ENCODE measurements at places on chromosomes 6 and 20.

- DNase-seq = peak; percentile 34
Measured at GRCh38 chr6:73516514-73517489, 4.0 kb downstream of the EEF1A1 start.

- DNase-seq = no peak
Measured at GRCh38 chr20:54197621-54198604, 10.0 kb upstream of the PFDN4 start.

GRCh38 chr6:155196911-155197310, 66.9 kb upstream of the CLDN20 start:
- DNase-seq = no peak

DNA sequence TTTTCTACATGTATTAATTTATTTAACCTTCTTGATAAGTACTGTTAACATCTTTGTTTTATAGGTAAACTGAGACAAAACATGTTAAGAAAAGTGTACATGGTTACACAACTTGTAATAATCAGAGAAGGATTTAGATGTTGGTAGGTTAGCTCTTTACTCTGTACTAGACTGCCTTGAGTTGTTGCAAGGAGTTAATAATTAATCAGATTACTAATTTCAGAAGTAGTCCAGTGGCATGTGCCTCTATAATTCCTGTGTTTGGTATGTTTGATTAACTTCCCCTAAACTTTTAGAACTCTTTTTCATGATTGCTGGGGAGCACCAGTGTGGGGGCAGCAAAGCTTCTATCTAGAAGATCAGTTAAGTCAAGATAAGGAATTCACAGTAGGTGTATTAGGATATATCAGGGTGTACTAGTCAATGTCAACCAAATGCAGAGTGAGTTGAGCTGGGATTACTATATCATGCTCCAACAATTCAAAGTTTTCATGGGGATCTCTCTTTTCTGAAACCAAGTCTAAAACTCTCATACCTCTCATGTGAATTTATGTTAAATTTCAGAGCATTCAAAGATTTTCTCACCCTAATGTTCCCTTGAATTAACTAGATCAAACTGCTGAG, 129.7 kb upstream of the AHI1 start:
- DNase-seq = no peak

- no peak for DNase-seq
Measured at GRCh38 chr20:35135867-35136586, 11.1 kb downstream of the EDEM2 start.

GRCh38 chr6:43093436-43094289, 17.5 kb downstream of the PTK7 start:
- no peak for DNase-seq

DNA sequence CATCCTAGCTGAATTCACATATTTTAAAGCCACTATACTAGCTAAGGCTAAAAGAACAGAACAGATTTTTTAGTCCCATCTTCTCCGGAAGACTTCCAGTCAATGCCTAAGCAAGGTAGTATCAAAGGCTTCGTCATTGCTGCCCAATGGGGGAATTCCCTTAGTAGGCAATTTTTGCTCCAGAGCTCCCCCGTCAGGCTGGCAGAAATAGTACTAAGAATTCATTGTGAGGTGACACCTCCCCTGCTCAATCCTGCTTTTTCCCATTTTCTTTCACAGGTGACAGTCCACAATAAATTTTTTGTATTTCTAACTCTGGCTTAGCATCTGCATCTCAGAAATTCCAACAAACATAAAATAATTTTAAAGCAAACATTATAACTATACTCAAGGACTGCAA, 52.8 kb upstream of the SRSF6 start:
- no peak for DNase-seq

DNA sequence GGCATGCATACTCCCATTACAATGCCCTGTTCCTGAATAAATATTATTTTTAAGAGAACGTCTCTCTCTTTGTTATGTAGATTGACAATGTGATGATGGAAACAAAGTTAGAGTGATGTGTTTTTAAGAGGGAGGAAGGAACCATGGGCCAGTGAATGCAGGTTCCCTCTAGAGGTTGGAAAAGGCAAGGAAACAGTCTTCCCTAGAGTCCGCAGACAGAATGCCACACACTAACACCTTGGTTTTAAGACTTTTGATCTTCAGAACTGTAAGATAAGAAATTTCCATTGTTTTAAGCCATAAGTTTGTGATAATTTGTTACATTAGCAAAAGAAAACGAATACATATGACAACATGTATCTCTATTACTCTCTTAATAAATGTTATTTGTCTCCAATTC, 4.7 kb upstream of the CENPW start:
- no peak for DNase-seq

- no peak for DNase-seq
Measured at GRCh38 chr6:89979481-89980119, 85.3 kb downstream of the GJA10 start.

GRCh38 chr6:81812401-81812800, 59.9 kb upstream of the TENT5A start:
- DNase-seq = peak; percentile 2

DNA sequence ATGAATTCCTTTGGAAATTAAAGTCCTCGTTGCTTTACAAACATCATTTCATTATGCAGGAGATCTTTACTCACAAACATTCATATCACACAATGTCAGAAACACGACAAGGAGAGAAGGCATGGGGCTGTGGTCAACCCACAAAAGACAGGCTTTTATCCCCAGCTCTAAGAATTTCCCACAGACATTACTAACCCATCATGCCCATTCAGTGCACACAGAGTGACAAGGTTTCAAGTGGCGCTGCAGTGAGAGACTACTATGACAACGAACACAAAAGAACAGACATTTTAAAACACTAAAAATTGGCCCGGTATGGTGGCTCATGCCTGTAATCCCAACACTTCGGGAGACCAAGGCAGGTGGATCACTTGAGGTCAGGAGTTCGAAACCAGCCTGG, 579.8 kb upstream of the AGPAT4 start:
- no peak for DNase-seq

All from CD4-positive, alpha-beta T cell treated with Interleukin-1 beta for 1 hour (primary cell).